ENCODE measurements at places on chromosomes 3 and 15.

GRCh38 chr3:132006605-132007204 lies 28.1 kb downstream of the CPNE4 start:
- peak; percentile 3 for DNase-seq

GRCh38 chr3:52228751-52229291 lies 3.4 kb upstream of the TLR9 start:
- peak; percentile 1 for DNase-seq

GRCh38 chr15:50077176-50077575 lies 41.9 kb downstream of the ATP8B4 start:
- DNase-seq: no peak

DNA sequence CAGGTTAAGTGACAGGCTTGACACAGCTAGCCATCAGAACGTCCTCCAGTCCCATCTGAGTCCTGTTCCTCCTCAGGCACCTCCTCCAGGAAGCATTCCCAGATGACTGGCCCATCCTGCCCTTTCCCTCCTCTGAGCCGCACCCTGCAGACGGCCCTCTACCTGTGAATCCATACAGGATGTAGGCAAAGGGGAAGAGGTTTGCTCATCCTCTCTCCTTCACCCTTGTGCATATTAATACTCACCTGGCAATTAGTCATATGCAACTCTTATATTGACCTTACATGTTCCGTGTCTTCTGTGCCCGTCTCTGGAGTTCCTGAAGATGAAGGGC lies 61.9 kb downstream of the SMAD3 start:
- no peak for DNase-seq

DNA sequence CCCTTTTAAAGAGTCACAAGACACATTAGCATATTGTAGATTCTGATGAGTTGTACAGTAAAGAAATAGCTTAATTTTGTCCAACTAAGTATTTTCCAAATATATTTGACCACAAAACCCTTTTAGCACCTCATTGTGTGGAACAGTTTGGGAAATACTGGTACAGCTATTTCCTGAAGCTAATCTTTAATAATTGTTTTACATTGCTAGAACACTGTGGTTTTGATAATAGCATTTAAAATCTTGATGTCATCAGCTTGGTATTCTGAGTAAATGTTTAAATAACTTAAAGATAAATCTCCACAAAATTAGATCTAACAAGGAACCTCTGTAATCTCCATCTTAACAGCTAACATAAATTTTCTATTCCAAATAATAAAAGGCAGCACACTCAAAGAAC lies 140.0 kb upstream of the MLF1 start:
- DNase-seq: no peak

DNA sequence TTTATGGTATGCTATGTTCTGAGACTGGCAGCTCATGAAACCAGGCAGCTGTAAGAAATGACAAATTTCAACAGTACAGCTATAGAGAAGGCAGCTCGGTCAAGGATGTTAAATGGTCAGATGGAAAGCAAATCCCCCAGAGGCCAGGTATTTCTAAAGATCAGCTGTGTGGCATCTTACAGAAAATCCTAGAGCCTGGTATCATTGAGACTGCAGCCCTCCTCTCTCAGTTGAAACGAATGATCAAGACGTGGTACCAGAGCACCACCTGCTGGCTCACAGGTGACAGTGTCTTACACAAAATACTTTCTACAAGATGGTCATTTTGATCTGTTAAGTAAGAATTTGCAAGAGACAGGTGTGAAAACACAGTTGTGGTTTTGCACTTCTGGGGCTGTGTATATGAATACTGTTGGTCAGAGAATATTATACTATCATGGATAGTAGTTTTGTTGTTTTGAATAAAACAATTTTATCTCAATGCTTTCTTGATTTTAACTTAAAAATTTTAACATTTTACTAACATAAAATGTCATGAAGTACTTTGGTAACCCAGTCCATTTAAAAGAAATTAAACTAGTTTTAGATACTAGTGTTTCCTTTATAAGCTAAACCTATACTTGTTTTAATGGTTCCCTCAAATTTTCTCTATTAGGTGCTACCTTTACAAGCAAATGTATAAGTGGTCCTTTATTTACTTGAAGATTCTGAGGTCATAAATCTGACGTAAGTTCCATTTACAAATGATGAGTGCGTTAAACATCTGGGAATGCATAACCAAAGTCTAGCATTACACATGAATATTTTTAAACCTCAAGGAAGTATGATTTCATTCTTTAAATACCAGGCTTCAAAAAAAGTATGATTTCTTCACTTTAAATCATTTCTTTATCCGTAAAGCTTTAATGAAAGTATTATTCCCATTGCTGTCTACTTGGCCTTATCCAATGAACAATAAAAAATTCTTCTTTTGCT lies 121.8 kb downstream of the PDZRN3 start:
- peak; percentile 53 for DNase-seq

DNA sequence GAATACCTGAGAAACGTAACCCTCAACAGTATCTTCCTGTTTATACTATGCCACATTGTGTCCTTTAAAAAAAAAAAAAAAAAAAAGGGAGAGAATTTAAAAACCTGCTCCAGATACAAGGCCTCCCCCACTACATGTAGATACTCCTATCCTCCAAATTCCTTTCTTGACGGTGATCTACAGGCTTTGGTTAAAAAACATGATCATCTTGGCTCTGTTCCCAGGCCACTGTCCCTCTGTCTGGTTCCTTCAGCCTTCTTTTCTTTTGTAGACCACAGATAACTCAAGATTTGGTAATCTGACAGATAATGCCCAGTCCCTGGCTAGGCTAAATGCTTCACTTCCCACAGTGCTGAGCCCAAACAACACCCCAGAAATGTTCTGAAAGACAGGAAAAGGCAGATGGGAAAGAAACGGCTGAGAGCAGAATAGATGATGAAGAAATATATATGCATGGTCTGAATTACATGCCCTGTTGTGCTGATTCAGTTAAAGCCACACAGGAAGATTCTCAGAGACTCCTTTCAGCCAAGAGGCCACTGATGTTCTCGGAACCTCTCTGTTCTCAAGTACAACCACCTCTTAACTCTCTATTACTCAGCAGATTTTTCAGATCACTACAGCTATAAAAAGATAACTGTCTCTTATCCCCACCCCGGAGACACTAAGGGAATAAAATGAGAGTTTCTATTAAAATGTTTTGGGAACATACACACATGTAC lies 48.3 kb downstream of the NPTN start:
- no peak for DNase-seq

DNA sequence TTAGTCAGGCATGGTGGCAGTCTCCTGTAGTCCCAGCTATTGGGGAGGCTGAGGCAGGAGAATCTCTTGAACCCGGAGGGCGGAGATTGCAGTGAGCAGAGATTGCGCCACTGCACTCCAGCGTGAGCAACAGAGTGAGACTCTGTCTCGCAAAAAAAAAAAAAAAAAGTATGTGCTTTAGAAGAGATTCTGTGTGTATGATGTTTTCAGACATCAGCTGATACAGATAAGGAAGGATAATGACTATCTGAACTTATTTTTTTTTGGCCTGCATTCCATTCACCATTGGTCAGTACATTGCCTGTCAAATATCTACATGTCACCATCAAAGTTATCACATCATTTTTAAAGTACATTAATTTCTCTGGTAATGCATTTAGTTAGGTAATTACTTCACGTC lies 17.4 kb downstream of the C3orf38 start:
- DNase-seq: no peak

DNA sequence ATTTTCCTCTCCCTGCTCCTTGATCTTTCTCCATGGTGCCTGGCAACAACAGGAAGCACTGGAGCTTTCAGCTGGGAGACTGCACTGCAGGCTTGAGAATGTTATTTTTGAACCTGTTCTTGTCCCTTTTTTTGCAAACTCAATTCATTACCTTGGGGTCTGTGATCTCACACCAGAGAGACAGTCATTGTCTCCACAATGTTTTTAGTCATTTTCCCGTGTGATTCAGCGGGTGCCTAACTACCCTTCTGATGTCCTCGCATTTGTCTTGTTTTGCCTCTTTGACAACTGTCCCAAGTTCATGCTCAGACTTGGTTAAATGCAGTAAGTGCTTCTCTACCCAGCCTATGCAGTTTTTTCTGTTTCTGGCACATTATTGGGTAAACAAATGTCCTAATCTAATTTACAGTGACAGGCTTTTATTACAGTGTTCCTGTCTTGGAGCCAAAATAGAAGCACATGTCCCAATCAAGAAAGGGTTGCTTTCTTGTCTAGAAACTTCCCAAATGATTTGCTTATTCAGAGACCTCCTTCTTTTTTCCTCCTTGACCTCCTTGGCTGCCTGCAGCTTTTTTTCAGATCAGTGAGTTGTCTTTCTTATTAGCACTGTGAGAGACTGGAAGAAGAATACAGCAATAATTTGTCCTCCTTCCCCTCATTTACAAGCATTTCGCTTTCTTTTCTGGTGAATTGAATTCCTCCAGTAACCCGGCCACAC lies 162.4 kb downstream of the NSUN3 start:
- DNase-seq: no peak

GRCh38 chr3:136835813-136836510 lies 17.0 kb downstream of the SLC35G2 start:
- DNase-seq: no peak

DNA sequence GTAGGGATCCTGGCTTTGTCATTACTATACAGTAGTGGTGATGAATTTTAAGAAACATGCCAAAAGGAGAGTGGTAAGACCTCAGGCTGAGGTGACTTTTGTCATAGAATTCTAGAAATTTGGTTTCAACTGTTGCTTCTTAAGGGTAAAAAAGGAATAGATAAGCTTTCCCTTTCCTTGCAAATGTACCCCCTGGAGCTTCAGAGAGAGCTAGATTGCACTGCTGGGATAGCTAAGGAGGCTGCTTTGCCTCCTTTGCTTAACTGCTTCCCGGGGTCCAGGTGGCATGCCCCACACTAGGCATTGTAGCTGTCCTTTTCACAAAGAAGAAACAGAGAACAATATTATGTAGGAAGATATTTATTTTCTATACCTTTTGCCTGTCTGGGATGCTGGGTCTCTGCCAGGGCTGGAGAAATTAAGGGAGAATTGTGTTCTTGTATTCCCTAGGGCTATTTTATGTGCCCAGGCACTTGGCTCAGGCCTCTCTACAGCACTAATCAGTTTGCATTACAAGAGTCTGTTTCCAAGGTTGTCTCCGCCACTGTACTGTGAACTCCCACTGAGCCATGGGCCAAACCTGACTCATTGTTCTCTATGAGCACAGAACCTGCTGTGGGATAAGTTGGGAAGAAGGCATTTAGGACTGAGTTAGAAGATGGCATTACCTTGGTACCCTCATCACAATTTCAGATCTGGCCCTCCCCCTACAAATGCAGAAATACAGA lies 460.0 kb downstream of the PDCD6IP start:
- no peak for DNase-seq

GRCh38 chr15:93047621-93048425 lies 41.2 kb downstream of the RGMA start:
- peak; percentile 47 for DNase-seq

GRCh38 chr3:182626484-182627467 lies 166.5 kb upstream of the ATP11B start:
- DNase-seq: no peak

- no peak for DNase-seq
Measured at GRCh38 chr15:100929641-100930042, 10.5 kb downstream of the LRRK1 start.

- DNase-seq: no peak
Measured at GRCh38 chr15:33358306-33358705, 47.5 kb downstream of the RYR3 start.

DNA sequence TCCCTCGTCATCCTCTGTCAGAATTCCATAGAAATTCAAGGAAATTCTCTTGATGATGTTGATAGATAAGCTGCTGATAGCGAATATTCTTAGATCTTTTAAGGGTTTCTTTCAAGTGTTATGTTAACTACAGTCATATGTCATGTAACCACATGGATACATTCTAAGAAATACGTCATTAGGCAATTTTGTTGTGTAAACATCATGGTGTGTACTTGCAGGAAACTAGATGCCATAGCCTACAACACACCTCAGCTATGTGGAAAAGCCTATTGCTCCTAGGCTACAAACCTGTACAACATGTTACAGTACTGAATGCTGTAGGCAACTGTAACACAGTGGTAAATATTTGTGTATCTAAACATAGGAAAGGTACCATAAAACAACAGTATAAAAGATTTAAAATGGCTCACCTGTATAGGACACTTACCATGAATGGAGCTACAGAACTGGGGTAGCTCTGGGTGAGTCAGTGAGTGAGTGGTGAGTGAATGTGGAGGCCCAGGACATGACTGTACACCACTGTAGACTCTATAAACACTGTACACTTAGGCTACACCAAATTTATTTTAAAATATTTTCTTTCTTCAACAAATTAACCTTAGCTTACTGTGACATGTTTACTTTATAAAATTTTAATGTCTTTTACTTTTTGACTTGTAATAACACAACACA lies 34.6 kb downstream of the GLDN start:
- no peak for DNase-seq

DNA sequence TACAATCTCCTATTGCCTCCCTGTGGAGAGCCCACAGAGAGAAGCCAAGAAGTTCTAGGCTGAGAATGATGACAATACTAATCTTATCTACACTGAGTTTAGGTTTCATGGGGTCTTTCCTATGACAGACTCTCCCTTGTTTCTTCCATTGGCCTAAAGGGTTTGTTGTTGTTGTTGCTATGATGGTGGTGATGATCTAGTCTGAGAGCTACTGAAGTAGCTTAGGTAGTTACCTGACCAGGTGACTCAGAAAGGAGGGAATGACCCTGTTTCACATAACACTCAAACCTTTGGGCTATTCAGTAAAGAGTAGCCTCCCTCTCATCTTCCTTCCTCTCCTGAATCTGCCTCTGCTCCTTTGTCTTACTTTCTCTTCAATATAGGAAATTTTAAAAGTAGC lies 170.2 kb downstream of the GMNC start:
- DNase-seq: no peak

All from CD4-positive, alpha-beta T cell treated with Interleukin-6 for 4 hours (primary cell).